Large intestine (tissue), 12 donors: ENCODE measurements at places on chromosomes 7 and 10. TPM values are rescaled to one million over a fixed set of nuclear protein-coding genes. Genes with fewer than 3 reads are reported as not detected.

Gene STYXL1
- 55.1 TPM for polyA plus RNA-seq

Gene AVPI1
- 56.5 TPM for polyA plus RNA-seq

Gene OR6B1
- polyA plus RNA-seq = not detected

Gene GPR26
- 0.16 TPM for polyA plus RNA-seq

Gene VWC2
- 0.63 TPM for polyA plus RNA-seq

Gene PANK1
- 34.2 TPM for polyA plus RNA-seq

Gene FAM25C
- not detected for polyA plus RNA-seq

- DNase-seq = no peak
Observed at GRCh38 chr10:70662362-70663220, 9.7 kb upstream of the ADAMTS14 start.

GRCh38 chr7:44394112-44394447, 68.7 kb upstream of the CAMK2B start:
- no peak for DNase-seq

- DNase-seq = no peak
Observed at GRCh38 chr10:14180911-14181566, 149.7 kb downstream of the FRMD4A start.

GRCh38 chr7:54969208-54969967, 49.4 kb upstream of the EGFR start:
- no peak for DNase-seq

GRCh38 chr10:28575852-28576251, 42.9 kb downstream of the WAC start:
- DNase-seq = no peak

GRCh38 chr7:93232673-93233018, 480 bp downstream of the VPS50 start:
- no peak for DNase-seq

- no peak for DNase-seq
Observed at GRCh38 chr10:88045656-88046415, 182.4 kb downstream of the PTEN start.

DNA sequence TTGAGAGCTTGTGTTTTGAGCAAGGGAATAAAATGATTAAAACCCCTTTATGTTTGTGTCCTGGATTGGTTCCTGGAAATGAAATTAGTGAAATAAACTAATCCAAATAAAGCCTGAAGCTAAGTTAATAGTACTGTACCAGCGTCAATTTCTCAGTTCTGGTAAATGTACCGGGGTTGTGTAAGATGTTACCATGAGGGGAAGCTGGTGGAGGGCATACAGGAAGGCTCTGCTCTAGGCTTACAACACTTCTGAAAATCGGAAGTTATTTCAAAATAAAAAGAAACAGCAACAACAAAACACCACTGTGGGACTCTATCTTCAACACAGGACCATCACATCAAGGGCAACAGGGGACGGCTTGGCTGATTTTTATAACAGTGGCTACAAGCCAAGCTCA, 257.0 kb downstream of the CREB5 start:
- no peak for DNase-seq

DNA sequence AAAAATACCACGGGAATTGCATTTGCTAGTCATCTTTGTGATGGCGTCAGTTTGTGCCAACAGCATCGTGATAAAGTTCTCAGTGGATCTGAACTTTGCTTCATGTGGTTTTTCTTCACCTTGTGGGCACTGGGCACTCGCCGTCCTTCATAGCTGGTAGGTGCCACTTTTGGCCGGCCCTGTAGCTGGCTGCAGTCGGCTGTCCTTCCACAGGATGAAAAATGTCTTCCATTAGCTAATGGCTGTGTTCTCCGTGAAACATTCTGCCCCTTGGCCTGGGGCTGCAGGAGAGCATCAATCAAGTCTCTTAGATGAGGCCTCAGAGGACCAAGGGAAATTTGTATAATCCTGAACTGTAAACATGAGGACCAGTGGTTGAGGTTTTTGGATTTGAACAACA, 145.3 kb downstream of the DYNC1I1 start:
- DNase-seq = no peak

- DNase-seq = no peak
Observed at GRCh38 chr7:81150951-81151361, 232.1 kb upstream of the SEMA3C start.
